ENCODE measurements at places on chromosomes 2 and 18. TPM values are rescaled to one million over a fixed set of nuclear protein-coding genes. Genes with fewer than 3 reads are reported as not detected.

- DNase-seq: no peak
Measured at GRCh38 chr2:197211881-197212342, 98.7 kb downstream of the ANKRD44 start.

DNA sequence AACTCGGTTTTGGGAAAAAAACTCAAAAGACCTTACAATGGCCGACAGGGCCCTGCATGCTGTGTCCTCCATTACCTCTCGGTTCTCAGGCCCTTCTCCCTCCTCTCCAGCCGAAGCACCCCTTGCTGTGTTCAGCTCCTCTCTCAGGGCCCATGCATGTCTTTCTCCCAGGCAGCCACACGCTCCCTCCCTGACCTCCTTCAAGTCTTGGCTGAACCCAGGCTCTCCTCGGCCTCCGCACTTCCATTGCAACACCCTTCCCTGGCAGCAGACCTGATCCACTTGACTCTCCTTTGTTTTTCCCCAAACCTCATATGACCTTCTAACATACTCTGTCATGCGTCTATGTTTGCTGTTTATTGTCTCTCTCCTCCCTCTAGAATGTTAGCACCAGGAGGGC is 114.0 kb downstream of the CYP26B1 start:
- DNase-seq: no peak

DNA sequence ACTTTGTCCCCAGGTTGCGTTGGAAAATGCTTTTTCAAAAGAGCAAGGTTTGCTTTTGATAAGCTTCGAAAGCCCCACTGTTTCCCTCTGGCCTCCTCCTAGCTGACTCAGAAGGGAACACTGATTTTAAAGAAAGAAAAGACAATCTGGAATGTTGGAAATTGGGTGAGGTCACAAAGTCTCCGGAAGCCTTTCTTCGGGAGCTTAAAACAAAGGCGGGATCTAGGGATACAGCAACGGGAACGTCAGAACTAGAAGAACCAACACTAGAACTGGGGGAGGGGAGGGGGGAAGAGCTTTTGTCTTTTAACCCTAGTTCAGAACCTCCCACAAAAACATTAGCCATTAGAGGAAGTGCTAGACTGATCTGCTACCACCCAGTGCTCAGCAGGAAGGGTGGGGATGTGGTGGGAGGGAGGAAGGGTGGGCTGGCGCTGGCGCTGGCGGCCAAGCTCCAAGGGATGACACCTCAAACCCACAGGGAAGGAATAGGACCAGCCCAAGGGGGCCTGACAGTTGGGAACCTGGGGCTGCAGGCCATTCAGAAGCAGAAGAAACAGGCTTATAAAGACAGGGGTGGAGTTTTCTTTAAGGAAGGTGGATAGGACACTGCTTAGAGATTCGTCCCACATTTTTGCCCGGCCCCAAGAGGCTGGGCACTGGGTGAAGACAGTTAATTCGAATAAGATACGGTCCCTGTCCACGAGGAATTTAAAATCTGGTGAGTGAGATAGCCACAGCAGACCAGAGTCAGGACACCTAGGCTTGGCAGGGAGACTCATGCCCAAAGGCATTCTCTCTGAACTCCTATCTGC is 1.7 kb downstream of the TMSB10 start:
- peak; percentile 80 for DNase-seq

- no peak for DNase-seq
Measured at GRCh38 chr2:18243816-18244215, 316.6 kb downstream of the RDH14 start.

PLCD4 gene
- total RNA-seq: 2.2 TPM

DNER gene
- 0.99 TPM for total RNA-seq

CCDC148 gene
- 0.38 TPM for total RNA-seq

TSPYL6 gene
- not detected for total RNA-seq

AMER3 gene
- 0.16 TPM for total RNA-seq

Data from mucosa of descending colon (tissue), 3 donors.